ENCODE measurements at places on chromosomes 4 and X.

- DNase-seq, result no peak
Observed at GRCh38 chrX:133852401-133852800, 133.0 kb downstream of the GPC3 start.

DNA sequence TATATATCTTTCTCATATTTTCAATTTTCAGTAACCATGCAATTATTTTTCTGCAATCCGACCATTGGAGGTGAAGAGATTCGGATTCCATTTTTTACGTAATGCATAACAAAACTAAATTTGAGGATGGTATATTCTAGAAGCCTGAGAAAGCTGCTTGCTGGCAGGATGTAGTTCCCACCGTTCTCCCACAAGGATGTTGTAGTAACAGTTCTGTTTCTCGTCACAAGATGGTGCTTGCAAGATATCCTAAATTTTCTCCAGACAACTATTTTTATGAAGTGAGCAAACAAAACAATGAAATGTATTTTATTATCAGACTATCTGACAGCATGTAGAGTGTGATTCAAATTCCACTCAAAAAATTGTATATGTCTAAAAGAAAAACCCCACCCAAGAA is 10.7 kb downstream of the PWWP3B start:
- DNase-seq, result peak; percentile 8

GRCh38 chr4:105025263-105026017 is 121.2 kb upstream of the TET2 start:
- no peak for DNase-seq

- no peak for DNase-seq
Observed at GRCh38 chrX:68908071-68908470, 79.2 kb downstream of the EFNB1 start.

DNA sequence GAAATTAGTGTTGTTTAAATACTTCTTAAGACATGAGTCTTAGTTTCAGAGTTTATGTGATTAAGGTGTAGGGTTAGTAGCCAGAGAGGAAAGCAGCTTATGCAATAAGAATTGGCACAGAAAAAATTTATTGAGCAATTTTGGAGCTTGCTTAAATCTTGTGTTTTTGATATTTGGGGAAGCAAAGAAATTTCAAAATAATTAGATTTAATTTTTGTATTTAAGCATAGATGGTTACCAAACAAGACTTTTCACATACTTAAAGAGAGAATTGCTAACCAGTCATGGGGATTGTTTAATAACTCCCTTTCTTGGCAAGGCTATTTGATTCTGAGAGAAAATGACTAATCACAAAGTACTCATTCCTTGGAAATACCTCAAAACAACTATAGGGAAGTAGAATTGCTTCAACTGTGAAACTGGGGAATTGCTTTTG is 202.0 kb upstream of the GRID2 start:
- DNase-seq, result no peak
